Sciatic nerve (tissue), 2 donors: ENCODE measurements at places on chromosomes 7 and 10. TPM values are rescaled to one million over a fixed set of nuclear protein-coding genes. Genes with fewer than 3 reads are reported as not detected.

Gene PIP4K2A
- 64.2 TPM for total RNA-seq

Gene SUN3
- not detected for total RNA-seq

Gene NSMCE4A
- 46.7 TPM for total RNA-seq

Gene TRIP6
- total RNA-seq = 62.6 TPM

Gene CRTAC1
- 23.0 TPM for total RNA-seq

DNA sequence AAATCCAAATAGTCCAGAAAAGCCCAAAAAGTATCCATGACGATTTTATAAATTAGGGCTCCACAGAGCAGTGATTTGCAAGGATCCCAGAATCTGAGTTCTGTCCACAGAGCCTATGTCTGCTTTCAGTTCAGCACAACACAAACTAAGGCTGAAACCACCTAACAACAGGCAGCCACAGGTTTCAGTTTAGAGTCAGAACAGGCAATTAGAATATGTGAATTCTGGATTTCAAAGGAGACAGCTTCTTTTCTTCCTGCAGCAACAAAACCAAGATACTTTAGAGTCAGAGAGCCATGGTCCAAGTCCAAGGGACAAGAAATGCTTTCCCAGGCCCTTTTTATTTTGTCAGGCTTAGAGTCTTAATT is 23.6 kb downstream of the IFIT3 start:
- DNase-seq = no peak
